ENCODE measurements at places on chromosomes 7 and 10. TPM values are rescaled to one million over a fixed set of nuclear protein-coding genes. Genes with fewer than 3 reads are reported as not detected.

PCLO gene
- total RNA-seq, result 44.4 TPM

AKR1C3 gene
- total RNA-seq, result 120 TPM

GHRHR gene
- not detected for total RNA-seq

KCNMA1 gene
- 50.7 TPM for total RNA-seq

KMT2E gene
- total RNA-seq, result 40.3 TPM

OR9A2 gene
- not detected for total RNA-seq

C10orf67 gene
- not detected for total RNA-seq

CCDC172 gene
- not detected for total RNA-seq

UTF1 gene
- total RNA-seq, result not detected

LBX1 gene
- total RNA-seq, result 1.1 TPM

TMEM130 gene
- total RNA-seq, result 4.1 TPM

PALD1 gene
- 4.0 TPM for total RNA-seq

MSRB2 gene
- 29.0 TPM for total RNA-seq

HMX2 gene
- total RNA-seq, result not detected

IFRD1 gene
- total RNA-seq, result 114 TPM

TAS2R3 gene
- total RNA-seq, result not detected

INSYN2A gene
- 0.29 TPM for total RNA-seq

RELN gene
- total RNA-seq, result 0.02 TPM

PCDH15 gene
- not detected for total RNA-seq

MEPCE gene
- total RNA-seq, result 33.4 TPM

MYL10 gene
- not detected for total RNA-seq

TRAPPC14 gene
- 9.0 TPM for total RNA-seq

CALHM1 gene
- not detected for total RNA-seq

ENKUR gene
- not detected for total RNA-seq

SLC25A28 gene
- 17.4 TPM for total RNA-seq

ZNF365 gene
- 10.8 TPM for total RNA-seq

TMEM254 gene
- 12.1 TPM for total RNA-seq

PTPN12 gene
- 30.3 TPM for total RNA-seq

INA gene
- not detected for total RNA-seq

VIPR2 gene
- not detected for total RNA-seq

NEBL gene
- 1.6 TPM for total RNA-seq

MKX gene
- 185 TPM for total RNA-seq

PNLIPRP1 gene
- total RNA-seq, result not detected

PLEKHS1 gene
- total RNA-seq, result not detected

RBM28 gene
- total RNA-seq, result 15.8 TPM

ADAMTS14 gene
- 0.31 TPM for total RNA-seq

CDK1 gene
- total RNA-seq, result 248 TPM

CALN1 gene
- not detected for total RNA-seq

CPEB3 gene
- total RNA-seq, result 0.69 TPM

GJD4 gene
- not detected for total RNA-seq

TMEM225B gene
- total RNA-seq, result not detected

GDF2 gene
- not detected for total RNA-seq

IGF2BP3 gene
- total RNA-seq, result 74.1 TPM

C10orf120 gene
- not detected for total RNA-seq

CPN1 gene
- total RNA-seq, result not detected

CYP51A1 gene
- 67.9 TPM for total RNA-seq

DDC gene
- not detected for total RNA-seq

C10orf143 gene
- total RNA-seq, result 0.05 TPM

SLC39A12 gene
- not detected for total RNA-seq

SLC16A12 gene
- 0.50 TPM for total RNA-seq

FKBP6 gene
- not detected for total RNA-seq

SUFU gene
- 4.9 TPM for total RNA-seq

TMEM178B gene
- total RNA-seq, result 0.50 TPM

EPHA1 gene
- not detected for total RNA-seq

ASB4 gene
- total RNA-seq, result not detected

PNPLA8 gene
- 40.7 TPM for total RNA-seq

TMEM229A gene
- total RNA-seq, result not detected

ADCYAP1R1 gene
- total RNA-seq, result 0.16 TPM

GPNMB gene
- total RNA-seq, result 333 TPM

All from A172 (cell line).